Urinary bladder (tissue), 4 donors: ENCODE measurements at places on chromosomes 3 and 15.

GRCh38 chr3:157336252-157337009 lies 100.2 kb upstream of the PTX3 start:
- DNase-seq: no peak

- DNase-seq: no peak
Measured at GRCh38 chr3:124463234-124463633, 267.0 kb upstream of the UMPS start.

DNA sequence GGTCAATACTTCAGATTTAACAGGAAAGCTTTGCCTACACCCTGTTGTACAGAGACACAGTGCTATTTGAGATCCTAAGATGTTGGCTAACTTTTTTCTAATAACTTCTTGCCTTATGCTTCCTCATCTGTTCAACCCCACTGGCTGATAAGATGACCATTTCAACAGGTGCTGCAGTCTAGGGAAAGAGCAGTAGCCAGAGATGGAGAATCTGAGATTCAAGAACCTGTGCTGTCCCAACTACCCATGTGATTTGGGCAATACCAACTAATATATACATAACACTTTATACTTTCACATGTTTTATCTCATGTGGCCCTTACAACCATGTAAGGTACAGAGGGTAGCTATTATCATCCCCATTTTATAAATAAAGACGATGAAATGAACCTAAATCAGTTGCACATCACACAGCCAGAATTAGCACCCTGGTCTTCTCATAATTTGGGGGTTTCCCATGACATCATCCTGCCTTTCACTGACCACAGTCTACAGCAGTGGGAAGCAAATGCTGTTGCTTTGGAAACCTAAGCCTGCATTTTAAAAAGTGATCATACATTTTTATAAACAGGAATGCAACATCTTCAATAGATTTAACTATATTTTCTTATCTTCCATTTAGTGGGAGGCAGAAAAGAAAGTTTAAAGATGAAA lies 9.7 kb downstream of the TTC23 start:
- DNase-seq: no peak

- no peak for DNase-seq
Measured at GRCh38 chr3:17730318-17730967, 12.0 kb downstream of the TBC1D5 start.

DNA sequence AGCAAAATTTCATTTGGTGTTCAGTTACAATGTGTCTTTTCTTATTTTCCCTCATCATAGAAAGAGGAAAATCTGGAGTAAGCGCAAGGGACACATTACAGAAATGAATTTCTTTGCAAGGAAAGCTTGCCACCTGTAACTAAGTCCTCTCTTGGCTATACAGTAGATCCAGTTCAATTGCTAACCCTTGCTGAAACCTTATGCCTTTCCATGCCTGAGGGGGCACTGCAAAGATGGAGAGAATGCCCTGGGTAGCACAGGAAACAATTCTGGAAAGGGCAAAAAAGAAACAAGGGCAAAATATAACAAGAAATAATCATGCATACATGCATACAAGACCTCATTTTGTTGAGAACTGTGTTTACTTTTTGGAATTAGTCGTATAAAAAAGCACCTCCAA lies 4.3 kb downstream of the CADM2 start:
- no peak for DNase-seq

- DNase-seq: peak; percentile 14
Measured at GRCh38 chr3:80556763-80557162, 789.0 kb upstream of the ROBO1 start.
